ENCODE measurements at places on chromosomes 6 and 20. TPM values are rescaled to one million over a fixed set of nuclear protein-coding genes. Genes with fewer than 3 reads are reported as not detected.
A peak's percentile ranks its signal among the peaks of the same experiment; 100 is the strongest.

- peak; percentile 35 for DNase-seq
These were observed 78.6 kb upstream of the QKI start for GRCh38 chr6:163335671-163336545.

DNA sequence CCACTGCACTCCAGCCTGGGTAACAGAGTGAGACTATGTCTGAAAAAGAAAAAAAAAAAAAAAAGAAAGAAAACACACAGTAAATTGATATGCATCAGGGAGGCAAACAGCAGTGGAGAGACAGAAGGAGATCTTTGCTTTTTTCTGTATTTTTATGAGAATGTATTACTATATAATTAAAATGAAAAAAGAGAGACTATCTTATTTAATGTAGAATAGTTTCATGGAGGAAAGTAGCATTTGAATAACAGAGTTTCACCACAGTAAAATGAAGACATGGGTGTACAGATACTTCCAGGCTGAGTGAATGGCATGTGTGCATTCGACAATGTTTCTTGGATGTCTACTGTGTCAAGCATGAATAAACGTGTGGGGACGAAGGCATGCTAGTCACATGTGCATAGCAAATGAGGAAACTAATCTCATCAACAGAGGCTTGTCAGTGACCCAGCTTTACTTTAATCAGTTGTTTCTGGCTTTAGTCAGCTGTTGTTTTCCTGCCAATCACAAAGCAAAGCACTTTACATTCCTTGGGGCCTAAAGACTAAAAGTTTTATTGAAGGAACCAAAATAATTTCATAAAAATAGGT lies 55.5 kb upstream of the ARMH2 start:
- no peak for DNase-seq

GRCh38 chr6:127578900-127579299 lies 1.9 kb downstream of the C6orf58 start:
- no peak for DNase-seq

- DNase-seq: no peak
These were observed 12.6 kb downstream of the MCM3 start for GRCh38 chr6:52271852-52272460.

DNA sequence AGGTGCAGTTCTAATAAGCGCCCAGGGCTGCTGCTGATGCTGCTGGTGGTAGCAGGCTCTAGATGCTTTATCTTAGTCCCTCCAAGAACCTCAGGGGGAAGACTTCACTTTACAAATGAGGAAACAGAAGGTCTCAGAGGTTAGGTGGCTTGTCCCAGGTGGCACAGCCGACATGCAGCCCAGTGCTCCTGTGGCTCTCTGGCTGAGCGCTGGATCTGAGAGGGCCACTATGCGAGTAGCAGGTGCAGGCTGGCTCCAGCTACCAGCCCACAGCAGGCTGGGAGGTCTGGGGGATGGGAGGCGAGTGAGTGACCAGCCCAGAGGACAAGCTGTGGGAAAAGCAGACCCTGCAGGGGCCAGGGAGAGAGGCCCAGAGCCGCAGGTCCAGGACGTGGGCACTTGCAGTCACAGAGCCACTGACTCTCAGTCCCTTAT lies 90.9 kb downstream of the PRND start:
- no peak for DNase-seq

DNA sequence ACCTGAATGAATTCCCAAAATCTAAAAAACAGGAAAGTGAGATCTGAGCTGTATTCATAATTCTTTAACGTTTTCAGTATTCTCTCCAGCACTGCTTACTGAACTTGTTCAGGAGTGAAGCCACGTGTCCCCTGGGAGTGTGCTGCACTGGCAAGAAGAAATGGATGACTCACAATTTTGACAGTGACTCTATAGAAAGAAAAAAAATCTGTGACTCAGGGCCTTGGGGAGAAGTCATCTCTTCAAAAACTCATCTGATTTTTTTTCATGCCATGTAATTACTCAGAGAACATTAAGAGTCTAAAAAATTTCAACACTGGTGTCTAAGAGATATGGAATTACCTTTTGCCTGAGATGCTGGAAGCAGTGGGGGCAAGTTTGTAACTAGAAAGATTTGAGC lies 39.7 kb downstream of the ANKEF1 start:
- peak; percentile 95 for DNase-seq

F13A1 gene
- under 0.01 TPM for total RNA-seq

ACTL10 gene
- total RNA-seq: 2.0 TPM
